Naive thymus-derived CD8-positive, alpha-beta T cell (primary cell): ENCODE measurements at places on chromosomes 12 and 14. TPM values are rescaled to one million over a fixed set of nuclear protein-coding genes. Genes with fewer than 3 reads are reported as not detected.

Gene IL22
- not detected for total RNA-seq

Gene ESPL1
- total RNA-seq, result 0.81 TPM

DNA sequence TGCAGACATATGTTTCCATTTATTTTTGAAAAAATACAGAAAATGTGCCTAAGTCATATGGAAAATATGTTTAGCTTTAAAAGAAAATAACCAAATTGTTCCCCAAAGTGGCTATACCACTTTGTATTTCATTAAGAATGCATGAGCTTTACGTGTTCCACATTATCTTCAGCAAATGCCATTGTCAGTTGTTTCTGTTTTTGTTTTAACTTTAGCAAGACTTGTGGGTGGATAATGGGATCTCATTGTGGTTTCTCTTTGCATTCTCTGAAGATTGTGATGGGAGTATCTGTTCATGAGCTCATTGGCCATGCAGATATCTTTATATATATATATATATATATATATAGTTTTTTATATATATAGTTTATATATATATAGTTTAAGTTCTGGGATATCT lies 181.5 kb downstream of the CCER1 start:
- H3K4me3 ChIP-seq, result no peak overlapping the region

DNA sequence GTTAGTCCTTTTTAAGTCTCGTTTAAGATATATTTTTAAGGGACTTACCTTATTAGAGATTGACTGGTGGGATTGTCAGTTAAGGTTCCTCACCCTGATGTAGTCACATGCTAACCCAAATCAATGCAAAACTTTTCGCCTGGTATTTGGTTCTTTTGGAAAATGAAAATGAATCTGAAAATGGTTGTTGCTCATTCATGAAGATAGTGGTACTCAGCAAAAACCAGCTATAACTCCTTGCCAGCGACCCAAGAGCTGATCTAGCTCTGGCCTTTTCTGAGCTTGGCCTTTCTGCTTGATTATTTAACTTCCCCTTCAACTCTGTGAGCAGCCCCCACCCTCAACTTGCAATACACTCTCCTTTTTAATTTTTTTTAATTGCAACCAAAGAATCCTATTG lies 85.0 kb upstream of the GTF2A1 start:
- no peak overlapping the region for H3K27ac ChIP-seq
- no peak overlapping the region for H3K4me3 ChIP-seq
- no peaks in the 10 kb centered on the region for H3K36me3 ChIP-seq
- no peaks in the 10 kb centered on the region for H3K27me3 ChIP-seq

GRCh38 chr14:105494606-105494929 lies 3.5 kb downstream of the TEDC1 start:
- H3K27ac ChIP-seq, result no peak overlapping the region
- DNase-seq, result no peak
- H3K4me1 ChIP-seq, result peaks cover 8% of the 10 kb centered on the region
- H3K36me3 ChIP-seq, result peaks cover 2% of the 10 kb centered on the region
- no peak overlapping the region for H3K4me3 ChIP-seq

DNA sequence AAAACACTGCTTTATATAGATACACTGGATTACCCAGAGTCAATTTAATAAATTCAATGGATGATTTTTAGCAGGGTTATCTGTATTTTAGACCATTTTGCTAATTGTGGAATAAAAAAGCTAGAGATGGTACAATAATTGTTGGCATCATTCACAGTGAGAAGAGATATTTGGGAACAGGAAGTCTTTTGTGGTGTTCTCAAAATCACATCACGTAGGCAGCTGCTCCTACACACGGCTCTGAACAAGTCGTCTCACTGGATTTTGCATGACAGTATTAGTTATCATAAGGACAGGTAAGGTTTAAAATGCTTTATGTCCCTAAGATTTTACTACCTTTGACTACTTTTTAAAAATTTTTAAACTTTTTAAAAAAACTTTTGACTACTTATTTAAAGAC lies 52.0 kb downstream of the PAPLN start:
- no peaks in the 10 kb centered on the region for H3K27me3 ChIP-seq
- H3K4me1 ChIP-seq, result no peaks in the 10 kb centered on the region
- DNase-seq, result no peak
- peaks cover 8% of the 10 kb centered on the region for H3K36me3 ChIP-seq

GRCh38 chr12:1552911-1553491 lies 41.4 kb downstream of the FBXL14 start:
- H3K4me1 ChIP-seq, result no peaks in the 10 kb centered on the region
- peaks cover 20% of the 10 kb centered on the region for H3K27me3 ChIP-seq
- H3K4me3 ChIP-seq, result no peak overlapping the region
- H3K27ac ChIP-seq, result no peak overlapping the region
- no peaks in the 10 kb centered on the region for H3K36me3 ChIP-seq

Gene VWF
- total RNA-seq, result 0.08 TPM

DNA sequence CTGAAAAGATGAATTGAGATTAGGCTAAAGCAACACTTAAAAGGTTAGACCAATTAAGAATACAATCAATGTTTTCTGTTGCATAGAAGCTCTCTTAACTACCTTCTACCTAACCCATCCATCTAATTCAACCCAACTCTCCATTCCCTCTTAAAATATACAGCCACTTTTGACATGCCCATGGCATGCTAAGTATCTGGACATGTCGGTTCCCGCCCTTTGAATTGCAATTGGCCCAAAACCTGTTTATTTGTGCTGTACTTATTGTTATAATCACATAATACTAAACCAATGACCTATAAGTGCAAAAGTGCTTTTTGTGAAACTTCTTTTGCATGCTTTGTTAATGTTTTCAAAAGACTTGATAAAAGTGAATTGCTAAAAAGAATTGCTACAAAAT lies 37.6 kb upstream of the APPL2 start:
- H3K27ac ChIP-seq, result no peak overlapping the region
- no peaks in the 10 kb centered on the region for H3K36me3 ChIP-seq
- DNase-seq, result no peak
- H3K4me3 ChIP-seq, result no peak overlapping the region

- no peaks in the 10 kb centered on the region for H3K36me3 ChIP-seq
- no peak for DNase-seq
- no peak overlapping the region for H3K27ac ChIP-seq
- H3K4me1 ChIP-seq, result no peaks in the 10 kb centered on the region
Measured at GRCh38 chr14:81301371-81301770, 80.6 kb upstream of the GTF2A1 start.

DNA sequence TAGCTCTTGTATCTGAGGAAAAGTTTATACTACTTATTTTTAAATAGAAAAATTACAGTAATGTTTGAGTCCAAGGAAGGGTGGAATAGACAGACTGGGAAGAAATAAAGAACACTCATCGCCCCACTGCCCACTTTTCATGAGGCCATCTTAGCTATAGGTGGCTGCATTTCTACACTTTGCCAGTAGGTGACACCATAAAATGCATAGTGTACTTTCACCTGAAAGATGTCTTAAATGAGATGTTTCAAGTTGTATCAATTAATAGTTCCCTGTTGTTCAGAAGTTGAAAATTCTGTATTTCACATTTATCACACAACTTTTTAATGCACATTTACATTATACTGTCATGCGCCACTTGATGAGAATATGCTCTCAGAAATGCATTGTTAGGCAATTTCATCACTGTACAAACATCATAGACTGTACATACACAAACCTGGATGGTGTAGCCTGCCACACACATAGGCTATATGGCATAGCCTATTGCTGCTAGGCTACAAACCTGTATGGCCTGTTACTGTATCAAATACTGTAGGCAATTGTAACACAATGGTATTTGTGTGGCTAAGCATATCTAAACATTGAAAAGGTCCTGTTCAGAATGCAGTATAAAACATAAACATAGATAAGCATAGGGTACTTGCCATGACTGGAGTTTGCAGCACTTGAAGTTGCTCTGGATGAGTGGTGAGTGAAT lies 27.6 kb downstream of the PMCH start:
- DNase-seq, result no peak
- H3K4me1 ChIP-seq, result no peaks in the 10 kb centered on the region
- no peak overlapping the region for H3K27ac ChIP-seq
- H3K4me3 ChIP-seq, result no peak overlapping the region

Gene FITM1
- 1.9 TPM for total RNA-seq

Gene GAS2L3
- not detected for total RNA-seq

Gene ABCC9
- not detected for total RNA-seq

DNA sequence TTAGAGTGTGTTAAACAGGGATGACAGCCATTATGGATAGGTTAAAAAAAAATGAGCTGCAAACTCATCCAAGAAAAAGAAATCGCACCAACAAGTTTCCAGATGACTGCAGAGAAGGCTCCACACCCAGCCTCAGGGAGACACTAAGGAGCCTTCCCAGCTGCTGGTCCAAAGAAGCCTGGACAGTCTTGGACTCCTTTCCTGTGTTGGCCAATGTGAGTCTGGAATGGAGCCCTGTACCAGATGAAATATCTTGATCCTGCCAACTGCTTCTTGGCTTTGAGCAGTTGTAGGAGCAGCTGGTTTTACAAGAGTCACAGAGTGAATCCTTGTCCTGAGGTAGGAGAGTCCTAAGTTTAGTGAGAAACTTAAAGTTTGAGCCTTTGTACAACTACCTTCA lies 44.5 kb downstream of the SLC38A1 start:
- H3K4me3 ChIP-seq, result peak overlapping the region; percentile 32
- H3K4me1 ChIP-seq, result peaks cover 29% of the 10 kb centered on the region

Gene GALNT8
- not detected for total RNA-seq

Gene CIROP
- total RNA-seq, result not detected

DNA sequence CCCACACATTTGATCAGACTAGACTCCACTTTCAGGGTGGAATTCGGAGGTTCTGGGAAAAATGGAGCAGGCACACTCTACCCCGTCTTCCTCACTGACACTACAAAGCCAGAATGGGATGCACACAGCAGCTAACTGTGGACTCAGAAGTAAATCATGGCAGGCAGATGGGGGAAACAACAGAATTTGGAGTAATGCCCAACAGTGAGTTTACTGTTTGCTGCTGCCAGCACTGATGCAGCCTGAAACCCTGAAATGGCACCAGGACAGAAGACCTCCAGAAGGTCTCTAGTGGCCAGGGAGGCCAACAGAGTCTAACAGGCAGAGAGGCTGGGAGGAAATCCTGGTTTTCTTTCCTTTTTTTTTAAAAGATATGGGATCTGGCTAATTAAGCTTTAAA lies 24.6 kb downstream of the KCTD10 start:
- H3K4me3 ChIP-seq, result no peak overlapping the region
- H3K4me1 ChIP-seq, result no peaks in the 10 kb centered on the region
- H3K36me3 ChIP-seq, result no peaks in the 10 kb centered on the region
- H3K27me3 ChIP-seq, result no peaks in the 10 kb centered on the region
- no peak for DNase-seq

DNA sequence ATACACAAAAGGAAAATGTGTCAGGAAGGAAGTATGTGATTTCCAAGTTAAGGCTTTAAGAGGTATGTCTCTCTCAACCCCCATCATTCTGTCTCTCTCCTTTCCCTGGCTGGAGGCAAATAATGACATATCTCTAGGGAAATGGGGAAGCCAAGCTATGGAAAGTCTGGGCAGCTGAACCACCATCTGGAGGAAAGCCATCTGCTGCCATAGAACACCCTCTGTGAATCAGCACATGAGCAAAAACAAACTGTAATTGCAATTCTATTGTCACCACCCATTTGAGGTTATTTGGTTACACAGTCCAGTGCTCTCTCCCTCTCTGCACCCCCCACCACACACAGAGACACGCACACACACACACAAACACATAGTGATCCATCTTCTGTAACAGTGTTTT lies 766.2 kb downstream of the FLRT2 start:
- no peak for DNase-seq
- no peak overlapping the region for H3K4me3 ChIP-seq
- no peaks in the 10 kb centered on the region for H3K36me3 ChIP-seq
- H3K27me3 ChIP-seq, result no peaks in the 10 kb centered on the region
- H3K27ac ChIP-seq, result no peak overlapping the region

Gene MAP3K12
- 17.2 TPM for total RNA-seq

Gene B4GALNT3
- 0.66 TPM for total RNA-seq

Gene OR10A7
- total RNA-seq, result not detected

DNA sequence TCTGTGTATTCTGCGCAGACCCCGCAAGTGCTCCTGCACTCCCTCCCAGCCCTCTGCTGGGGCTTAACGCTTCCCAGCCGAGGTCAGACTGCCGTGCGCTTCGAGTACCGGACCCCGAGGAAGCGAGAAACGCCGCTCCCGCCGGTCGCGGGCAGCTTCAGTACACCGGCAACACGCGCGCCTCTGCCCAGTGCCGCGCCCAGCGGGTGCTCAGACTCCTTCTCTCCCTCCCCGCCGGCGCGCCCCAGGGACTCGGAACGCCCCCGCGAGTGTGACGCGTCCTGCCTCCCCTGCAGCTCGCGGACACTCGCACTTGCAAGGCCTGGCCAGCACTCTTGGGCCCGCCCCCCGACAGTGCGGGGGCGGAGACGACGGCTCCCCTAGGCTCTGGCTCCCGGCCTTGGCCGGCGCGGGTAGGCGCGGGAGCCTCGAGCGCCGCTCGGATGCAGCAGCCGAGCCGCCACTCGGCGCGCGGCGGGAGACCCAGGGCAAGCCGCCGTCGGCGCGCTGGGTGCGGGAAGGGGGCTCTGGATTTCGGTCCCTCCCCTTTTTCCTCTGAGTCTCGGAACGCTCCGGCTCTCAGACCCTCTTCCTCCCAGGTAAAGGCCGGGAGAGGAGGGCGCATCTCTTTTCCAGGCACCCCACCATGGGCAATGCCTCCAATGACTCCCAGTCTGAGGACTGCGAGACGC lies at the start of gene PTGER2:
TSS of gene PTGER2 (plus strand) at position 410 of the 692 bp plus-strand sequence. CDS start at position 647, 237 bp downstream.
- peak within 1 kb of the TSS; percentile 99 for H3K4me3 ChIP-seq
- H3K36me3 ChIP-seq, result no peaks in the 10 kb centered on the region
- DNase-seq, result peak; percentile 64
- no peaks in the 10 kb centered on the region for H3K27me3 ChIP-seq
- peaks cover 85% of the 10 kb centered on the region for H3K4me1 ChIP-seq

DNA sequence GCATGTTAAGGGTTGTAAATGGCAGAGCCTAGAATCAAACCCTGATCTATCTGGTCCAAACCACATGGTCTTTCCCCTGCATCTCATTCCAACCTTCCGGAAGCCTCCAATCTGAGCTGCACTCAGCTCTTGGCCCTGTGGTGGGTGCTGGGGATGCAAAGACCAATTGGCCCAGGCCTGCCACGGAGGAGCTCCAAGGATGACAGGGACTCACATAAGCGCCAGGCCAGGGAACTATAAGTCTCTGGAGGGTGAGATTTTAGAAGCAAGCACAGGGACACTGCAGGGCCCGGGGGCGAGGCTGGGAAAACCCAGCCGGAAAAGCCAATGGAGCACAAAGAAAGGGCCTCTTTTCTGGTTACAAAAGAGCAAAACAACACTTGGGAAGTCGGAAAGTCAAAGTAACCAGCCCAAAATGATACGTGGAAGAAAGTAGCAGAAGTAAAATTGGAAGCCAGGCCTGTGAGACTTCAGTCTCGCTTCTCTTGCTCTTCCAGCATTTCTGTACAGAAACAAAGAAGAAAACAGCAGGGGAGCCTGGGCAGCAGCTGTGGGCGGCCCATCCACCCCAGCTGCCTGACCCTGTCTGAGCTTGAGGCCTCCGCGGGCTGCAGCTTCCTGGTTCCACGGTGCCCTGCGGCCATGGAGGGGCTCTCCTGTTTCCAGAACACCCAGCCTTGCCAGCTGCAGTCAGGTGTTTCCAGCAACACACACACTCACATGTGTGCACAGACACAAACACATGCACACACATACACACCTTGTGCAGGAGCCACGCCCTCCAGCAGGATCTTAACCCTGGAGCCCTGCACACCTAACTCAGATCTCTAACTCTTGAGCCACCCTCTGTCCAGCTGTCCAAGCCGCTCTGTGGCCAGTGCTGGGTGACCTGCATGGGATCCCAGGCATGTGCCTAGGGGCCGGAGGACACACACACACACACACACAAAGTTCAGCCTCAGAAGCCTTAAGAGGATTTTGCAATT lies 178.2 kb downstream of the BCL11B start:
- no peak for DNase-seq
- H3K27me3 ChIP-seq, result no peaks in the 10 kb centered on the region
- no peak overlapping the region for H3K4me3 ChIP-seq
- H3K27ac ChIP-seq, result no peak overlapping the region
